Hepatocyte (in vitro differentiated cells): ENCODE measurements at places on chromosomes 6 and 20. TPM values are rescaled to one million over a fixed set of nuclear protein-coding genes. Genes with fewer than 3 reads are reported as not detected.

DNA sequence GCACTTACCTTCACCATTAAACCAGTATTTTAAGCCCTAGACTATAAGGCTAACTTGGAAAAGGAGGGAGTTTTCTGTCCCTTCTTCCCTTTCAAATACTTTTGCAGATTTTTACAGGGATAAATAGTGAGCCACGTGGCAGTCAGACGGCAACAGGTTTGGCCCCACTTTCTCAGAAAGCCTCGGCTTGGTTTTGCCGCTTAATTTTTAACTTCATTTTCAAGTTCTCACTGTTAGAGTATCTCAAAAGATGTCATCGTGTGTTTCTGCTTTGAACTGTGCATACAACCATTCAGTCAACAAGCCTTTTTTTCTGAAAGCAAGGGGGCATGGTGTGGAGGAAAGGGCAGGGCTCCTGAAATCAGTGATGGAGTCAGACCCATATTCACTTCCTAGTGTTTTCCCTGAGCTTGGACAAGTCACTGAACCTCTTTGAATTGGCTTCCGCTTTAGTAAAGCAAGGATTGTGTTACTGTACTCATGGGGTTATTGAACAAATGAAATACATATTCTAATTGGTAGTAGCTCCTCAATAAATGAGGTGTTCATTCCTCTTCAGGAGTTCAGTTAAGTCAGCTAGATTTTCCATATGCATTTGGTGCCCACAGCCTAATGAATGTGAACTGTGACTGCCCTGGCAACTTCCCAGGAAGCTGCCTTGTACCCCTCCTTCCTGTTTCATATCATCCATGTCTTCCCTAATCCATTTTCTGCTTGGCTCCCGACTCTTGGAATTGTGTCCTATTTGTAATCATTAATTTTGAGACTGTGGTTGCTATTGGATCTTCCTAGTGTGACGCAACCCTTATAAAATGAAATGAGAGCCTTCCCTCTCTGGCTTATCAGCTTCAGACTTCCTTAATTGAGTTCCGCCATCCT, at the start of gene SLC17A2:
Gene SLC17A2 (minus strand): TSS at position 160 of the 879 bp plus-strand sequence. CDS start 4,895 bp downstream, outside the sequence.
- no peak for DNase-seq

The RCAN2 gene
- 5.0 and 6.9 TPM in 2 replicates for polyA plus RNA-seq

GRCh38 chr6:24858177-24858653, 59.5 kb upstream of the ARMH2 start:
- DNase-seq: no peak

DNA sequence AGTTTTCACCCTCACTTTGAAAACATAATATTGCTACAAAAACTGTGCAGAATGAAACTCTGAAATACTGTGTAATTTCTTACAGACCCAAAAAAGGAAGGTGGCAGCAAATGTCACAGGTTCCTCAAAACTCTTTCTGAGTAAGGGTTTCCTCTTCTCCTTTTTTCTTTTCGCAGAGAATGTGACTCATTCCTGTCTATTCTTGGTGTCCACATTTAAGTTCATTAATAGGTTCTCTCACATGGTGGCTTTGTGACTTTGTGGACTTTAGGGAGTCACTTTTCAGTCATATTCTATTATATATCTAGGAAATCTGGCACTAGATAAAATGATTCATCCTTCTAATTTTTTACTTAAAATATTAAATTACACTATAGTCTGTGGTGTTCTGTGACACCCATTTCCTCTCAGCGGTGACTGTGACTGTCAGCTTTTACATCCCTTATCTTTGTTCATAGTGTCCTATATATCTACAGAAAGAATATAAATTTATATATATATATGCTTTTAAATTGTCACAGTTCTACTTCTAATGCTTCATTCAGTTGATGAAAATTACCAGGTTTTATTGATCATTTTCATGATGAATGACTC, 126.8 kb upstream of the HCRTR2 start:
- no peak for DNase-seq

The SPATS1 gene
- not detected in 2 replicates for polyA plus RNA-seq

DNA sequence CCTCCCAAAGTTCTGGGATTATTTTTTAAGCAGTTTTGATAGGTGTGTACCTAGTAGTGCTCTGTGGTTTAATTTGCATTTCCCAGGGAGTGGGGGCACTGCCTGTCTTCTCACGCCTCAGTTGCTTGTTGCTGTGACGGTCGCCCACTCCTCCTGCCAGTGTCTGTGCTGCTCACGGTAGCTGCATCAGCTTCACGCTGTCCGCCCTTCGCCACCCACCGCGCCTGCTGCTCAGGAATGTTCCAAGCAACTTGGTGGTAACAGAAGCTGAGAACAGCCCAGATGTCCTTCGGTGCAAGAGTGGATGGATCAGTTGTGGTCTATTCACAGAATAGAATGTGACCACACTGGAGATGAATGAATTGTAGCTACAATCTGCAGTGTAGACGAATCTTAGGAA, 22.9 kb downstream of the DNAJC5 start:
- no peak for DNase-seq

The MTFR2 gene
- 0.69 and 1.9 TPM in 2 replicates for polyA plus RNA-seq

GRCh38 chr6:26311385-26312095, 53.5 kb upstream of the BTN3A2 start:
- DNase-seq: peak; percentile 75

The CTSZ gene
- 5.0 and 7.1 TPM in 2 replicates for polyA plus RNA-seq

The F13A1 gene
- 1.4 and 3.7 TPM in 2 replicates for polyA plus RNA-seq

- DNase-seq: no peak
Observed at GRCh38 chr20:2846698-2847097, 6.2 kb downstream of the VPS16 start.
